ENCODE measurements at places on chromosomes 5 and 9.
A peak's percentile ranks its signal among the peaks of the same experiment; 100 is the strongest.

DNA sequence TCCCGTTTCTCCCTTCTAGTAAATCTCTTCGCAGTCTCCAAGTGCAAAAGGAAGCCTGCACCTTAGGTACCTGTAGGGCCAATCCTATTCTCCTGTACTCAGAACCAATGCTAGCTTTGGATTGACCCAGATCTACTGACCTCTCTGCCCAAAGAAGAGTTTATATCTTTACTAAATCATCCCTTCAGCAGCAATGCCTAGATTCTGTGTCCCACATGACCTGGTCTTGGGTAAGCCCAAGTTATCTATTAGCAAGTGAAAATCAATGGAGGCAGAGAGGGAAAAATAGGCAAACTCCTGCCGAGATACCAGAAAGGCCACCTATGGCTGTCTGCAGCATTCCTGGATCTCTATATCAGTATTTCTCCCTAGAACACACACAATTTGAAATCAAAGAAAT, 60.0 kb downstream of the SUSD1 start:
- DNase-seq, result no peak

DNA sequence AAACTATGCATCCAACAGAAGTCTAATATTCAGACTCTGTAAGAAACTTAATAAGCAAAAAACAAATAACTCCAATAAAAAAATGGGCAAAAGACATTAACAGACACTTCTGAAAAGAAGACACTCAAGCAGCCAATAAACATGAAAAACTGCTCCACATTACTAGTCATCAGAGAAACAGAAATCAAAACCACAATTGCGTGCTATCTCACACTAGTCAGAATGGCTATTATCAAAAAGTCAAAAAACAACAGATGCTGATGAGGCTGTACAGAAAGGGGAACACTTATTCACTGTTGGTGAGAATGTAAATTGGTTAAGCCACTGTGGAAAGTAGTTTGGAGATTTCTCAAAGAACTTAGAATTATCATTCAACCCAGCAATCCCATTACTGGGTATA, 101.2 kb upstream of the TRIM32 start:
- DNase-seq, result no peak

DNA sequence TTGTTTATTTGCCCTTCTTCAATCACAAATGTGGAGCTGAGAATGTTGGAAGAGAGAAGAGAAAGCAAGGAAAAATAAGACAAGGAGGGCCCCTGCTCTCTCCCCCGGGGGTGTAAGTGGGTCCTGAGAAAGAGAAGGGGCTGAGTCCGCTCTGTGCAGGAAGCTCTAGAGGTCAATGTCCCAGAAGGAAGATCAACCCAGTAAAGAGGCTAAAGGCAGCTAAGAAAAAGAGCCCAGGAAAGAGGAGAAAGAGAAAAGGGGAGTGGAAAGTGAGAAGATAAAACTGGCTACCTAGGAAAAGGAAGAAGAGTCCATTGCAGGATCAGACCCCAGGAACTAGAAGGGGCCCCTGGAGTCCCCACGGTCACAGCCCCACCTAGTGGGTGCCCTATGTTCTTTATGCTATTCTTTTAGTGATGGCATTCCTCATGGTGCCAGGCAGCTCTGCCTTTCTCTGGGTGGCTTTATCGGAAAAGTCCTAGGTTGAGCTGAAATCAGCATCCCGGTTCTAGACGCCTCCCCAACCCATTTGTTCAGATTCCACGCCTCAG, 583.4 kb downstream of the ACTL7B start:
- DNase-seq, result peak; percentile 82

DNA sequence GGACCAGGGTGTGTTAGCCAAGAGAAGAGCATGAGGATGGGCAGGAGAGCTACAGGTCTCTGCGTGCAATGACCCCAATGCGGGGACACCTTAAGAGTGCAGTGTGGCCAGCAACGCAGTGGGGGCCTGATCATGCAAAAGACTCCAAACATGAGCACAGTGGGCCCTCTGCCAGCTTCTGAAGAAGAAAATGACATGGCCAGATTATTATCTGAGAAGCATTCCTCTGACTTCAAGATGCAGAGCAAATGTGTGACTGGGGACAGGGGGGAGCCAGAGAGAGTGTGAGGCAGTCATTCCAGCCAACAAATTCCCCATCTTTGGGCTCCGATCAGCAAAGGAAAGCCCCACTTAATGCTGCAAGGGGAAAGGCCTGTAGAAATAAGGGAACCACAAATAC, 229.4 kb downstream of the CDK5RAP2 start:
- no peak for DNase-seq

- DNase-seq, result no peak
These were observed 76.1 kb downstream of the ADRB2 start for GRCh38 chr5:148902478-148902877.

DNA sequence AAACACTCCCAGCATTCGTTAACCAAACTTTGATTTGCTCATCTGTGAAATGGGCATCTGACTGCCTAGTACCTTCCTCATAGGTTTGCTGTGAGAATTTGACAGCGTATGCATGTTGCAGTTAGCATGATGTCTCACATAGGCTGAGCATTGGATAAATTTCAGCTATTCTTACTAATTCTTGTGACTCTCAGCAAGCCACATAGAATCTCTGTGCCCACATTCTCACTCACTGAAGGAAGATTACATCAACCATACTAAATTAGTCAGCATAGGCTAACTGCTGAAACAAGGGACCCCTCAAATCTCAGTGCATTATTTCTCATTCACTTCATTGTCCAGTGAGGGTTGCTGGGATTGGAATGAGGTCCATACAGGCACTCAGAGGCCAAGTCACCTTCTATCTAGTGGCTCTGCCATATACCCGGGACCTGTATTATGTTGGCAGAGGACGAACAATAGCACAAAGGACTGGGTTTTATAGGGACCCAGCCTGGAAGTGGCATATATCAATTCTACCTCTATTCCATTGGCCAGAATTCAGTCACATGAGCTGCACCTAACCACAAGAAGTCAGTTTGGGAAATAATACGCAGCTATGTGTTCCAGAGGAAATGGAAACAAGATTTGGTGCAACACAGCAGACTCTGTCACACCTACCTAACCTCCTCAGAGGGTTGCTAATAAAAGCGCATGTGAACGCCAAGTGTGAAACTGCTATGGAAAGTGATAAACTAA, 4.2 kb upstream of the PTGER4 start:
- no peak for DNase-seq

GRCh38 chr9:77170991-77171699, 6.2 kb upstream of the VPS13A start:
- no peak for DNase-seq

DNA sequence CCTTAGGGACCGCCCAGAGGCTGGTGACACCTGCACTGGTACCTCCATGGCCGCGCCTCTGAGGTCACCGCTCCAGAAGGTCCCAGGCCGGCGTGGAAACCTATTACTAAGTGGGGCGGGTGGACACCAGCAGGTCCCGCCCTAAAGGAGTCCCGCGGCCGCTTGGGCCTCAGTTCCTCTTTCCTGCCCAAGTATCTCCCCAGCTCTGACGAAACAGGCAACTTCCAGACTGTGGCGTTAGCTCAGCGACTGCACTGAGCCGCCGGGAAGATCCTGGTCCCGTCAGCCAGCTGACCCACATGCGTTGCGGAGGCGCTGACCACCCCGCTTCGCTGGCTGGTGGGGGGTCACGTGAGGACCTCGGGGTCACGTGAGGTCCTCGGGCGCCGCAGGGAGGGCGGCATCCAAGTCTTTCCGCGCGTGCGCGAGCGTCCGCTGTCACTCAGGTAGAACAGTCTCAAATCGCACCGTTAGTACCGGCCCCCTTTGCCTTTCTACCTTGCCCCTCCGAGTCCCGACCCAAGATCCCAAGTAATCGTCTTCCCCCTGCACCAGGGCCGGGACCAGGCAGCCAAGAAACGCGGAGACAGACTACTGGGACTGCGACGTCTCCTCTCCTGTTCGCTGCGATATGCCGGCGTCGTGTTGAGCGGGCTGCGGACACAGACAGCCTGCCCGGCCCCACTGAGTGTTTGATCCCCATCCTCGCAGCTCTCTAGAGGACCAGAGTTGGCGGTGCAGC, 53.7 kb upstream of the KDM4C start:
- DNase-seq, result no peak

- DNase-seq, result no peak
These were observed 162.4 kb downstream of the TTC39B start for GRCh38 chr9:15144622-15145061.

GRCh38 chr5:80082281-80082680, 47.1 kb downstream of the THBS4 start:
- DNase-seq, result no peak

DNA sequence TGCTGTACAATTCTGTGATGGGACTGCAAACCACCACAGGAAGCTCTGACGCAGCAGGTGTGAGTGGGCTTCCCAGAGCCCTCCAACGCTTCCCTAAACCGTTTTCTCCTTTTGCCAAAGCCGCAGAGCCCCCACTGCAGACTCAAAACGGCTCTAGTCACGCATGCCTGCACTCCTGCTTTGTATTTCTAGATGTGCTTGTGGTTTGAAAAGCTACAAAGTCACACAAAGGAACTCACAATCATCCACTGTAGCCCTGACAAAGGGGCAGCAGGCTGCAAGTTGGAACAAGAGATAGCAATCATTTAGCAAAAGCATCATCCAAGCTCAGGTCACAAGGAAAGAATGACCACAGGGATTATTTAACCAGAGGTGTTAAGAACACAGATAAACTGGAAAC, 79.3 kb downstream of the PTPN3 start:
- no peak for DNase-seq

- DNase-seq, result no peak
These were observed 5.5 kb upstream of the SET start for GRCh38 chr9:128683340-128684064.

DNA sequence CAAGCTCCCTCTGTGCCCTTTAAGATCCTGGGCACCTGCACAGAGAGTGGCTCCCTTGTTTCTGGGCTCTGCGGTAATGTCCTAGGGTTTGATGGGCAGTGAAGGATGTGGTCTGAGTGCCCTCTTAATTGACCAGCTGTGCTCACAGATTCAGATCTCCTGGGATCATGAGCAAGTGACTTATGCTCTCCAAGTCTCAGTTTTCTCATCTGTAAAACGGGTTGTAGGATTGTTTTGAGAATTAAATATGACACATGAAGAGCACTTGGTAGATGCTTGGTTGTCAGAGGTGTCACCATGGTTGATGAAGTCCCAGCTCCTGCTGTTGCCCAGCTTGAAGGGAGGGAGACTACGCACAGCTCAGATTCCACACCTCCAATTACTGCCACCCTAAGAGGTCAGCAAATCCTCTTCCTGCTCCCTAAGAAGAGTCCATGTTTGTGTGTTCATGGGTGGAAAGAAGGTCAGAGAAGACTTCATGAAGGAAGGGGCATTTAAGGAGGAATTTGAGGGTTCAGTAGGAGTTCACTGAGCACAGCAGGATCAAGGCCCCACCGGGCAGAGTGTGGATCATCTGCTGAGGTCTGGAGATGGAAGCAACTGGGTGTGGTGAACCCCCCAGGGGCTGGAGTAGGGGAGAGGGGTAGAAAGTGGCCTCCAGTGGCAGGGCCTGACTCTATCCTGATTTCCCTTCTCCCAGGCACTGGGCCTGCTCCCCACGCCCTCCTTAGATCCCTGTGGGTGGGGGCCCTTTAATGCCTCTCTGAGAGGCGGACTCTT, 1.4 kb upstream of the PSD2 start:
- DNase-seq, result no peak

DNA sequence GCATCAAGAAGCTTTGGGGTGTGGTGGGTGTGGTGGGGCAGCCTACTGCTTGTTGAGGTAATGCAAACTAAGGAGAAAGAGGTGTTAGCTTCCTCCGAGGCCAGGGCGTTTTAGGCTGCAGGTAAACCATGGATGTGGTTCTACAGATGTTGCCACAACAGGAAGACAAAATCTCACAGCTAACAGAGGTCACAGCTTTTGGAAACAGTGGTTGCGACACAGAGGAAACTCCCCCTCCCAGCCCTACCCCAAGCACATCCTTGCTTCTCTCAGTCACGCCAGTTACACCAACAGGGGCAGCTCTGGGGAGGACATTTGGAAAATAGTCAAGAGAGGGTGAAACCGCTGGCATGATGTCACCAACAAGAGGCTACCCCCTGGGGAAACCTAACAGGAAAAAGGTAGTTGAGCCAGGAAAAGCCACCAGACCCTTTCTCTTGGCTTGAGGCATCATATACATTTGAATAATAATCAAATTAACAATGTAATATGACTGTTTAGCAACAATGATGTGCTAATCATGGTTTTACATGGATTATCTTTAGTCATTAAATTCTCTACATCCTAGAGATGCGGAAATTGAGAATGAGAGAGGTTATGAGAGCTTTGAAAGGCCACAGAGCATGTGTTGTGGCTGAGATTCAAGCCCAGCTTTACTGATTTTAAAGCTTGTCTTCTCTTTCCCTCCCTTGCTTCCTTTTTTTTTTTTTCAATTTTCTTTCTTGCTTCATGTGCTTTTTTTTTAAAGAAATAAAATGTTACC, 82.2 kb upstream of the IL12B start:
- no peak for DNase-seq

GRCh38 chr5:74542482-74542881, 98.0 kb downstream of the ENC1 start:
- peak; percentile 76 for DNase-seq

DNA sequence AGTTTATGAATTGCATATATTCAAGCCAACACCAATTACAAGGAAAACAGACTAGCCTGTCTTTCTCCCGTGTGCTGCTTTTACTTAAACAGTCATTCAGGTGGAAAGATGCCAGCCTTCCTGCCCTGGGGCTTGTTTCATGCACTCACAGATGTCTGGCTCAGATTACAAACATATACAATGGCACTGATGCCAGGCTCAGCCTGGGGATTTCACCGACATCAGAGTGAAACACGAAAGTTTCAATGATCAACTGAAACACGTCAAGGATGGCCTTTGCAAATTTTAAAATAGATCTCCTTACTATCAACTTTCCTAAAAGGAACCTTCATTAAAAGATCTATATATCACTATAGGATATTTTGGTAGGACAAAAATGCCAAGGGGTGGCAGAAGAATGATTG, 1576.5 kb downstream of the EFNA5 start:
- peak; percentile 76 for DNase-seq

DNA sequence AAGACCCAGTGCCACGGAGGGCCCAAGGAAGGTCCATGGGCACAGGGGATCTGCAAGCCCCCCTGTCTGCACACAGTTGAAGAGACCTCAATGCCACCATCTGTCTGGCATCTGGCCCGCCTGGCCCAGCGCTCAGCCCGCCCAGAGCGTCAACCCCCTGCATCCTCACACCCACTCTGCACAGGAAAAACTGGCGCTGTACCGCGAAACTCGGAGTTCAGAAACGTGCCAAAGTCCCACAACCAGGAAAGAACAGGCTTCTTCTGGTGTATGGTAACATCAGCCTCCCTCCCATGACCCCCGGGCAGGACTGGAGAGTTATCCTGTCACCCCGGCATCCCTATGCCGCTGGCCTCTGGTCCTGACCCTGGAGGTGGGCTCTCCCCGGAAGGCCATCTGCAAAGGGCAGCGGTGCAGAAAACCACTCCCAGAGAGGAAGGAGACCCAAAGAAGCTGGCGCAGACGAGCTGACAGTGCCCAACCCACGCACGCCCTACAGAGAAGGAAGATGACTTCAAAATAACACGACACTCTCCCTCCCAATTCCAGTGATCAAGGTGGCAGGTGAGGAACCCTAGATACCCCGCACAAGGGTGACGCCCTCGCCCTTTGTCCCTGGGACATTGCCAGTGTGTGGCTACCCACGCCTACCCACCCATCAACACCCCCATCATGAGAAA, 18.9 kb downstream of the VAV2 start:
- DNase-seq, result no peak

Data from A172 (cell line).